CD8-positive, alpha-beta memory T cell (primary cell): ENCODE measurements at places on chromosomes 5 and 9.

- no peaks in the 10 kb centered on the region for H3K36me3 ChIP-seq
- no peak overlapping the region for H3K4me3 ChIP-seq
- DNase-seq: no peak
- H3K27ac ChIP-seq: no peak overlapping the region
Observed at GRCh38 chr9:36263683-36264082, 5.4 kb upstream of the GNE start.

DNA sequence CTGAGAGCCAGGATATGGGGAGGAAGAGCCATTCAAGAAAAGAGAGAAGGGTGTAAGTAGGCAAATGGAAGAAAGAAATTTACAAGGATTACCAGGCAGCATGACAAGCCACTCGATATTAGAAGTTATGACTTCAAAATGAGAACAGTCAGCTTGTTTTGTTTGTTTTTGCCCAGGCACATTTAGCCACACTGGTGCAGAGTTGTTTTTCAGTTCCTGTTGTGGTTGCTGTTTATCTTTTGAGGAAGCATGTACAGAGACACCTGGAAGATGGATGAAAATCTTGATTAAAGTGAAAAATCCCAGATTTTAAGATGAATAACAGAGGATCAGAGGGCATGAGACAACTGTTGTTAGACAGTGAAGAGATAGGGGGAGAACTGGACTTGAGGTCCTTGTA lies 199.1 kb downstream of the MTRR start:
- no peak overlapping the region for H3K27ac ChIP-seq
- DNase-seq: no peak
- H3K4me1 ChIP-seq: no peaks in the 10 kb centered on the region

- H3K4me3 ChIP-seq: no peak overlapping the region
- H3K27ac ChIP-seq: no peak overlapping the region
- no peaks in the 10 kb centered on the region for H3K36me3 ChIP-seq
Observed at GRCh38 chr5:106833517-106833916, 837.2 kb downstream of the EFNA5 start.

- H3K27me3 ChIP-seq: no peaks in the 10 kb centered on the region
- peaks cover 93% of the 10 kb centered on the region for H3K4me1 ChIP-seq
- H3K27ac ChIP-seq: no peak overlapping the region
- peaks cover 9% of the 10 kb centered on the region for H3K36me3 ChIP-seq
Observed at GRCh38 chr5:172164769-172165212, 23.2 kb downstream of the STK10 start.

GRCh38 chr5:329121-329735 lies 7.7 kb downstream of the AHRR start:
- no peaks in the 10 kb centered on the region for H3K27me3 ChIP-seq
- H3K27ac ChIP-seq: no peak overlapping the region
- H3K4me1 ChIP-seq: no peaks in the 10 kb centered on the region
- H3K4me3 ChIP-seq: no peak overlapping the region
